Mesothelial cell of epicardium (in vitro differentiated cells): ENCODE measurements at places on chromosomes 2 and 18. TPM values are rescaled to one million over a fixed set of nuclear protein-coding genes. Genes with fewer than 3 reads are reported as not detected.
A peak's percentile ranks its signal among the peaks of the same experiment; 100 is the strongest.

DNA sequence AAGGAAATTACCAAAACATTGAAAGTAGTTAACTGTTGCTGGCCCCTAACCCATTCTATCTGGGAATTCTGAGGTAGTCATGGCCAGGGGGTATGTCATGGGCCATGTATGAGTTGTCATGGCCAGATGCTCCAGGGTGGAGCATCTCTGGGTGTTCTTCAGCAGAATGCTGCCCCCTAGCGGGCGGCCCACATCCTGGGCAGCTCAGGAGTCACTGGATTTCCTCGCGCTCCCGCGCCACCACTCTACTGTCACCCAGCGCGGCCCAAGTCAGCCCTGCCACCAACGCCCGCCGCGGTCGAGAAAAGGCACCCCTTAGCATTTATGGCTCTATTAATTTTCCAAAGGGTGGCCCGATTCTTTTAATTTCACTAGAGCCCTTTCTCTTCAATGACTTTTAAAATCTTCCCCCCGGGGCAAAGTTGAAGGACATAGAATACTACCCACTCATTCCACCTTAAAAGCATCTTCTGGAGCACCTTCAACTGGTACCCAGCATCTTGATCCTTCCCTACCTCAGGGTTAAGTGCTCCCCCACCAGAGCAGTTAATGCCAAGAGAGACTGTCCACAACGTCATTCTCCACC, 41.6 kb downstream of the PKDCC start:
- peaks cover 2% of the 10 kb centered on the region for H3K27me3 ChIP-seq
- H3K4me3 ChIP-seq, result no peak overlapping the region
- DNase-seq, result peak; percentile 53
- no peak overlapping the region for H3K27ac ChIP-seq

GRCh38 chr2:29238497-29238896, 123.3 kb downstream of the CLIP4 start:
- H3K4me1 ChIP-seq, result peaks cover 7% of the 10 kb centered on the region
- peaks cover 40% of the 10 kb centered on the region for H3K27me3 ChIP-seq
- DNase-seq, result no peak
- H3K4me3 ChIP-seq, result no peak overlapping the region

- H3K27ac ChIP-seq, result peak overlapping the region; percentile 21
- H3K27me3 ChIP-seq, result no peaks in the 10 kb centered on the region
- H3K36me3 ChIP-seq, result peaks cover 2% of the 10 kb centered on the region
- peaks cover 3% of the 10 kb centered on the region for H3K4me1 ChIP-seq
Measured at GRCh38 chr2:179224361-179224760, 40.3 kb downstream of the SESTD1 start.

- peaks cover 14% of the 10 kb centered on the region for H3K4me1 ChIP-seq
- peak overlapping the region; percentile 55 for H3K27ac ChIP-seq
- H3K27me3 ChIP-seq, result no peaks in the 10 kb centered on the region
- H3K4me3 ChIP-seq, result no peak overlapping the region
- DNase-seq, result no peak
- no peaks in the 10 kb centered on the region for H3K36me3 ChIP-seq
Measured at GRCh38 chr18:49548229-49548636, 13.6 kb upstream of the LIPG start.

DNA sequence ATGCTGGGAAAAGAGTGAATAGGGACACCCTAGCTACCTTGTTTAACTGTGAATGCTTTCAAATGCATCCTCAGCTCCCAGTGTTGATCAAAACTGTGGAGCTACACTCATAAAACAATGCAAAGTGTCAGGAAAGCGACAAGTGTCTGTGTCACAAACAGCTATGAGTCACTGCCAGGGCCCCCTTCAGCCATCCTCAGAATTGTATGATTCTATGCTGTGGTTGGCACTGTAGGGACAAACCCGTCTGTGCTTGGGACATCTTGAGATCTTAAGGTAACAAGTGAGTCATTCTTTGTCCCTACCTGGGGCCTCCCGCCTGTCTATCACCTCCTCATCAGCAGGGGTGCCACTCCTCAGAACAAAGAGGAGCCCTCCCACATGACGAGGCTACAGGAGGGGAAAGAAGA, 42.4 kb downstream of the KLF7 start:
- H3K27me3 ChIP-seq, result no peaks in the 10 kb centered on the region
- no peak for DNase-seq
- no peak overlapping the region for H3K4me3 ChIP-seq
- no peaks in the 10 kb centered on the region for H3K4me1 ChIP-seq
- H3K27ac ChIP-seq, result no peak overlapping the region
- H3K36me3 ChIP-seq, result peaks cover 14% of the 10 kb centered on the region

The TRIM43 gene
- total RNA-seq, result not detected in 3 replicates

The CDH19 gene
- not detected in 3 replicates for total RNA-seq

The ZSWIM2 gene
- not detected in 3 replicates for total RNA-seq

The KHK gene
- total RNA-seq, result 3.3 to 4.1 TPM (median 3.6 TPM) in 3 replicates
